ENCODE measurements at places on chromosomes 5 and 9. TPM values are rescaled to one million over a fixed set of nuclear protein-coding genes. Genes with fewer than 3 reads are reported as not detected.

- no peak overlapping the region for H3K4me3 ChIP-seq
- no peaks in the 10 kb centered on the region for H3K36me3 ChIP-seq
These were observed 84.0 kb downstream of the ACER2 start for GRCh38 chr9:19492775-19493173.

GRCh38 chr5:80978772-80979317 is 18.7 kb downstream of the RASGRF2 start:
- H3K4me1 ChIP-seq, result no peaks in the 10 kb centered on the region
- H3K36me3 ChIP-seq, result no peaks in the 10 kb centered on the region
- H3K27me3 ChIP-seq, result peaks cover 4% of the 10 kb centered on the region
- DNase-seq, result no peak
- H3K4me3 ChIP-seq, result no peak overlapping the region

Gene SPATA31C1
- total RNA-seq, result not detected

- peaks cover 17% of the 10 kb centered on the region for H3K4me1 ChIP-seq
- peaks cover 51% of the 10 kb centered on the region for H3K27me3 ChIP-seq
- H3K27ac ChIP-seq, result peak overlapping the region; percentile 94
- peak overlapping the region; percentile 99 for H3K4me3 ChIP-seq
- peaks cover 17% of the 10 kb centered on the region for H3K36me3 ChIP-seq
- peak; percentile 67 for DNase-seq
These were observed 3.3 kb downstream of the TLX3 start for GRCh38 chr5:171312129-171312974.

DNA sequence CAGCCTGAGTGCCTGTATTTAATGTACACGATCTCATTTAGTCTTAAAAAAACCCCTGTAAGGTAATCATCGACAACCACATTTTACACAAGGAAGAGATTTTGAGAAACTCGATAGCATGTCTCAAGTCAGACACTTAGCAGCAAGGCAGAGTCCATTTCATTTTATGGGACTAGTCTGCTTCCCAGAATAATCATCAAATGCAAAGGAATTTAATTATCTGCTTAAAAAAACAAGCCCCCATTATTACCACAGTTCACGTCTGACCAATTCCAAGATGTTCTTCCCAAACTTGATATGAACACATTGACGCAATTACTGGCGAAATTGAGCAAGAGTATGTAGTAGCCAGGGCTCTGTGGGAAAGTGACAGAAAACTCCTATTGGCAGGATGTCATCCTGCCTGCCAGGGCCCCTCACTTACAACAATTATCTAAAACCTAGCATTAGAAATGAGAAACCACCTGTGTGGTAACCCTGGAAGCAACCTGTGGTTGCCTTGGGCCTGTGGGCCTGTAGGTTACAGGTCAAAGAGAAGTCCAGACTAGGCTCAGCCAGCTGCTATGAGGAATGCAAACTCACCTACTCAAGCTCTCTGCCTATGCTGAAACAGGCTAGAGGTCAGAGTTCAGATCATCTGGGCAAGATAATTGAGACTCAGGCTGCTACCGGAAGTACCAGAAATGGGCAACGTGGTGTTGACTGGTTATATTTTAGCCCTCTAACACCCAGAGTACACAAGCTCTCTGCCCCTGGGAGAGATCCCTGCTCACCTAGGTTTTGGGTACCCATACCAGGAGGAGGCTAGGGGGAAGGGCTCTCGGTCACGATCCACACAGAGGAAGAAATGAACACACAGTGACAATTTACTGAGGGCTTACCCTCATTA is 1.6 kb downstream of the B4GALT1 start:
- H3K36me3 ChIP-seq, result no peaks in the 10 kb centered on the region
- DNase-seq, result no peak
- H3K27ac ChIP-seq, result no peak overlapping the region
- peaks cover 42% of the 10 kb centered on the region for H3K4me1 ChIP-seq
- peak overlapping the region; percentile 86 for H3K4me3 ChIP-seq

Gene DNAH5
- 0.20 TPM for total RNA-seq

- H3K36me3 ChIP-seq, result no peaks in the 10 kb centered on the region
- peaks cover 6% of the 10 kb centered on the region for H3K4me1 ChIP-seq
- no peak overlapping the region for H3K4me3 ChIP-seq
- H3K27ac ChIP-seq, result no peak overlapping the region
These were observed 143.5 kb upstream of the PPP1R2B start for GRCh38 chr5:156706631-156707030.

DNA sequence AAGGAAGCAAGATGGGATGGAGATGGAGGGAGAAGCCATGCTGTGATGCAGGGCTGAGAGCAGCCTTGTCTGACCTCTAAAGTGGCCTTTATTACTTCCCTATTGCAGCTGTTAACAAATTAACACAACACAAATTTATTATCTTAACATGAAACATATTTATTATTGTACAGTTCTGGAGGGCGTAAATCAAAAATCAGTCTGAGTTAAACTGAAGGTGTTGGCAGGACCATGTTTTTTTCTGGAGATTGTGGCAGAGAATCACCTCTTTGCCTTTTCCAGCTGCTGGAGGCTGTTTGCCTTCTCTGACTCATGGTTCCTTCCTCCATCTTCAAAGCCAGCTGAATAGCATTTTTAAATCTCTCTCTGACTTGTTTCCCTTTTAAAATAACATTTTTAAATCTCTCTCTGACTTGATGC is 7.2 kb upstream of the MCC start:
- peaks cover 7% of the 10 kb centered on the region for H3K36me3 ChIP-seq
- no peak overlapping the region for H3K4me3 ChIP-seq
- H3K27ac ChIP-seq, result no peak overlapping the region
- H3K4me1 ChIP-seq, result peaks cover 12% of the 10 kb centered on the region
- H3K27me3 ChIP-seq, result peaks cover 4% of the 10 kb centered on the region

DNA sequence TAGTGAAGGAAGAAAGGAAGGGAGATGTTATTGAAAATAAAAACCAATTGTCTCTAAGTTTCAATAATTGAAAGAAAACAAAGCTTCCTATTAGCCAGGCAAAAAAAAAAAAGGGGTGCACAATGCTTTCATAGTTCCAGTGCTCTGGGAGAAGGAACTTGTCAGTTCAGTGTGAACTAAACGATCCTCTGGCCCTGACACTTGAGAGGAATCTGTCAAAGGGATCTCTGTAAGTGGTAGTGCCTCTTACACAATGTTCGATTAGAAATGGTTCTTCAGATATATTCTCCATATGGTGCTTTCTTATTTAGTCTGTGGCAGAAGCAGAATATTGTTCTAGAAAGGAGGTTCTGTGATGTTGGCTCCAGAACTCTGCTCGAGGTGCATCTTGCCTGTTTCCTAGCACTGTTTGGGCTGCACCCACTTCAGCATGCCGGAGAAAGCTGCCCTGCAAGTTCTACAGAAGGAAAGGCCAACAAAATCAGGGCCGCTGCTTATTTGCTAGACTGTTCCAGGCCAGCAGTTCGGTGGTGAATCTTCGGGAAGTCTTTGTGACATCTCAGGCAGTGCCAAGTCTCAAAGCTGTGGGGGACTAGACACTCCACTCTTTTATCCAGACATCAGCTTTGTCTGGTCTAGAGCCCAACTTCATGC is 90.9 kb downstream of the PIK3R1 start:
- peaks cover 4% of the 10 kb centered on the region for H3K36me3 ChIP-seq
- DNase-seq, result no peak
- H3K4me3 ChIP-seq, result no peak overlapping the region
- no peak overlapping the region for H3K27ac ChIP-seq
- no peaks in the 10 kb centered on the region for H3K27me3 ChIP-seq

Gene RPS23
- 1,149 TPM for total RNA-seq

GRCh38 chr5:115977988-115978387 is 15.7 kb downstream of the LVRN start:
- H3K27me3 ChIP-seq, result no peaks in the 10 kb centered on the region
- no peaks in the 10 kb centered on the region for H3K4me1 ChIP-seq
- H3K27ac ChIP-seq, result no peak overlapping the region

Gene CCL28
- total RNA-seq, result 1.1 TPM

Gene ZNF883
- total RNA-seq, result 18.4 TPM

Gene SPAAR
- total RNA-seq, result not detected

Gene ADAMTSL1
- total RNA-seq, result 0.91 TPM

- H3K27me3 ChIP-seq, result no peaks in the 10 kb centered on the region
- peaks cover 19% of the 10 kb centered on the region for H3K36me3 ChIP-seq
- DNase-seq, result no peak
- no peak overlapping the region for H3K27ac ChIP-seq
- no peak overlapping the region for H3K4me3 ChIP-seq
- peaks cover 6% of the 10 kb centered on the region for H3K4me1 ChIP-seq
These were observed 52.6 kb downstream of the AQP7 start for GRCh38 chr9:33349743-33350142.

- no peaks in the 10 kb centered on the region for H3K36me3 ChIP-seq
- no peaks in the 10 kb centered on the region for H3K4me1 ChIP-seq
- H3K27ac ChIP-seq, result no peak overlapping the region
These were observed 148.0 kb upstream of the GRIA1 start for GRCh38 chr5:153342487-153342886.

Gene ELOVL7
- total RNA-seq, result 0.59 TPM

DNA sequence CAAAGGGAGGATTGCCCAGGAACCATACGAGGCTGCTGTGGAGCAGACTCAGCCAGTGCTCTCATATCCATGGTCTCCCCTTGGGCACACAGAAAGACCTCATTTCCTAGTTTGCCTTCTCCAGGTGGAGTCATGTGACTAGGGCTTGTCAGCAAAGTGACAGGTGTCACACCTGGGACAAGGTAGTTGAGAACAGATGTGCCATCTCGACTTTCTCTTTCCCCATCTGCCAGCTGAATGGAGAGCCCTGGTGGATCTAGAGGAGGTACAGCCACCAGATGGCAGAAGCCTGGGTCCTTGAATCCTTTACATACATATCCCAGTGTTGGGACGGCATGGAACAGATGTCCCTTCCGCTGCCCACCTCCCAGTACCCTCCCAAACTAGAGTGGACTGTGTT is 42.9 kb upstream of the ALDOB start:
- H3K4me3 ChIP-seq, result no peak overlapping the region
- DNase-seq, result no peak
- H3K36me3 ChIP-seq, result peaks cover 10% of the 10 kb centered on the region
- H3K4me1 ChIP-seq, result peaks cover 17% of the 10 kb centered on the region

Gene OGN
- total RNA-seq, result not detected

Gene LCP2
- not detected for total RNA-seq

Gene SLC36A2
- total RNA-seq, result not detected

DNA sequence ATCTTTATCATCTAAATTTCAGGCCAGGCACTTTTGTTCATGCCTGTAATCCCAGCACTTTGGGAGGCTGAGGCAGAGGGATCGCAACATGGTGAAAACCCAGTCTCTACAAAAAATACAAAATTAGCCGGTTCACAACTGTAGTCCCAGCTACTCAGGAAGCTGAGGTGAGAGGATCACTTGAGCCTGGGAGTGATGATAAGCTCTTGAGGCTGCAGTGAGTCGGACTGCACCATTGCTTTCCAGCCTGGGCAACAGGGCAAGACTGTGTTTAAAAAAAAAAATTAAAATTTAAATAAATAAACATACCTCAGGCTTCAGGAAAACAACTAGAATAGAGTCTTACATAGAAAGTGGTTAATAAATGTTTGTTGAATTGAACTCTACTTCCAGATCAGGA is 147.4 kb downstream of the AGTPBP1 start:
- no peaks in the 10 kb centered on the region for H3K36me3 ChIP-seq
- no peak overlapping the region for H3K27ac ChIP-seq
- peaks cover 11% of the 10 kb centered on the region for H3K4me1 ChIP-seq
- H3K4me3 ChIP-seq, result no peak overlapping the region

GRCh38 chr9:21324047-21324446 is 11.2 kb downstream of the KLHL9 start:
- peaks cover 25% of the 10 kb centered on the region for H3K4me1 ChIP-seq
- peaks cover 2% of the 10 kb centered on the region for H3K27me3 ChIP-seq
- no peak overlapping the region for H3K27ac ChIP-seq
- no peak for DNase-seq

- no peaks in the 10 kb centered on the region for H3K36me3 ChIP-seq
- DNase-seq, result no peak
- H3K27ac ChIP-seq, result peak overlapping the region; percentile 79
- H3K4me1 ChIP-seq, result peaks cover 10% of the 10 kb centered on the region
These were observed 13.7 kb downstream of the NOTCH1 start for GRCh38 chr9:136531904-136532798.

Gene ACOT12
- not detected for total RNA-seq

DNA sequence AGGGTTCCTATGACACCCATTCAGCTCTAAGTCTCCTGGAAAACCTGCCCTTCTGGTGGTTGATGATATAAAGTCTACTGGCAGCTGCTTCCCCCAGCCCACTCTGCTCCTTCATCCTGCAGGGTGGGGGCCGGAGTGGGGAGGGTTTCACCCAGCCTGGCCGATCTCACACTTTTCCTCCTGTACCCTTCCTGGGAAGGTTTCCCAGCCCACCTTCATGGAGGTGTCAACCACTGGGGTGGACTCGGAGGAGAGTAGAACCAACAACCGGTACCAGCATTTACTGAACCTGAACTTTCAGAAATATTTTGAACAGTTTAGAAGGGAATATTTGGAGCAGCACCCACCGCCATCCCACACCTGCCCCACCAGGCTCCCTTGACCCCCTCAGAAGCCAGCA is 30.4 kb downstream of the ROR2 start:
- H3K27ac ChIP-seq, result no peak overlapping the region
- H3K4me3 ChIP-seq, result no peak overlapping the region
- DNase-seq, result no peak
- H3K36me3 ChIP-seq, result no peaks in the 10 kb centered on the region

GRCh38 chr5:174273325-174273724 is 227.8 kb downstream of the NSG2 start:
- no peak overlapping the region for H3K27ac ChIP-seq
- H3K4me1 ChIP-seq, result peaks cover 2% of the 10 kb centered on the region
- H3K36me3 ChIP-seq, result no peaks in the 10 kb centered on the region
- H3K4me3 ChIP-seq, result no peak overlapping the region

DNA sequence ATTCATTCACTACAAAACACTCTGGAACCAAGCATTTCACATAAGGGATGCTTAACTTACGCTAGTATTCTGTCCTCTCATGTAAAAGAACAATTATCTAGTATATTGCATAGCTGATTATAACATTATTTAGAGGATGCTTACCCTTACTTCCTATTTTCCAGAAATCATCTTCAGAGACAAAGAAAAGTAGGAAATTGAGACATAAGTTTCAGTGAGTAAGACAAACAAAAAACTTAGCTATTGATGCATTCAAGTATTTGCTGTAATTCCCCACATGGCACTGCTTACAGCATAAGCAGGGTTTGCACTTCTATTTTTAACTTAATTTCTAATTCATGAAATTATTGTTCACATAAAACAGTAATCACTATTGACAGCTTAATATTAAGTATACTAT is 104.8 kb upstream of the SREK1 start:
- H3K4me1 ChIP-seq, result no peaks in the 10 kb centered on the region
- no peaks in the 10 kb centered on the region for H3K36me3 ChIP-seq
- no peaks in the 10 kb centered on the region for H3K27me3 ChIP-seq

Gene PRXL2C
- 4.1 TPM for total RNA-seq

GRCh38 chr5:168304349-168304748 is 12.9 kb downstream of the WWC1 start:
- H3K27ac ChIP-seq, result no peak overlapping the region
- peaks cover 7% of the 10 kb centered on the region for H3K4me1 ChIP-seq
- DNase-seq, result no peak
- H3K27me3 ChIP-seq, result peaks cover 4% of the 10 kb centered on the region

DNA sequence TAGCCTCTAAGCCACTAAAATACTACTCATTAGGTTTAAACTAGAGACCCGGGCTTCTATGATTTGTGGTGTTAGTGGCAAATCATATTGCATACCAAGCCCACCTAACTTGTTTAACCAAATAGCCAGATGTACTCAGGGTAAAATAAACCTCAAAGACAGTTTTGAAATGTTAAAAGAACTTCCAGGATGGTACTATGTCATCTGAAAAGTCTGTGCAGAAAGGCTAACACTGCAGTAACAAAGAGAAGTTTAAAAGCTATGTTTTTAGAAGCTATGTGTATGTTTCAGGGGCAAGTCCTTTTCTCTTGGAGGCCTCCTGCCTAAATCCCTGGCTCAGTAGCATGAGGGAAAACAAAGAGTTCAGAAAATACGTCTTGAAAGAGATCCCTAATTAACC is 84.9 kb upstream of the IL7R start:
- DNase-seq, result no peak
- H3K4me3 ChIP-seq, result no peak overlapping the region
